ENCODE measurements at places on chromosomes 1 and 21.

GRCh38 chr21:43021756-43022600 lies 47.6 kb downstream of the PKNOX1 start:
- DNase-seq: no peak

DNA sequence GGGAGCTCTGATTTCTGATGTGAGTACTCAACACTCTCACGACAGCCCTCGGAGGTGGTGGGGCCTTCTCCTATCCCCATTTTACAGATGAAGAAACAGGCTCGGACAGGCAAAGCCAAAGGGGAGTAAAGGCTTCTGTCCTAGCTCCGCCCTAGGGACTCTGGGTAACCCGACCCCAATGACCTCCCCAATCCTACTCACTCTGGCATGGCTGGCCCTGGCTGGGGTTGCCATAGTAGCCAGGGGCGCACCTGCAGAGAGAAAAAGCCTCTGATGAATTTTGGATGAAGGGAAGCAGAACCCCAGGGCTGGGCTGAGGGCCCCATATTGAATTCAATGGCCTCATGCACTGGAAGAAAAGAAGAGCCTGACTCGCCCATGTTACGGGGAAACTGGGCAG lies 61.1 kb downstream of the LDLRAD2 start:
- no peak for DNase-seq

GRCh38 chr1:32871364-32872191 lies 866 bp upstream of the FNDC5 start:
- DNase-seq: no peak

DNA sequence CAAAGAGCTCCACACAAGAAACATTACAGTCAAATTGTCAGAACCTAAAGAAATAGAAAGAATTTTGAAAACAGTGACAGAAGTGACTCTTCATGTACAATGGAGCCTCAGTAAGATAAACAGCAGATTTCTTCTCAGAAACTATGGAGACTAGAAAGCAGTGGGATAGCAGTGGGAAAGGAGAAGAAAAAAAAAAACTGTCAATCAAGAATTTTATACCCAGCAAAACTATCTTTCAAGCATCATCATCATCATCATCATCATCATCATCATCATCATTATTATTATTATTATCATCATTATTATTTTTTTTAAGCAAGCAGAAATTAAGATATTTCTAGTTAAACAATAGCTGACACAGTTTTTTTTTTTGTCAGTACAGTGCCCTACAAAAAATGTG lies 24.2 kb downstream of the CEP170 start:
- DNase-seq: no peak

GRCh38 chr1:221294242-221294641 lies 415.0 kb downstream of the HLX start:
- DNase-seq: no peak

DNA sequence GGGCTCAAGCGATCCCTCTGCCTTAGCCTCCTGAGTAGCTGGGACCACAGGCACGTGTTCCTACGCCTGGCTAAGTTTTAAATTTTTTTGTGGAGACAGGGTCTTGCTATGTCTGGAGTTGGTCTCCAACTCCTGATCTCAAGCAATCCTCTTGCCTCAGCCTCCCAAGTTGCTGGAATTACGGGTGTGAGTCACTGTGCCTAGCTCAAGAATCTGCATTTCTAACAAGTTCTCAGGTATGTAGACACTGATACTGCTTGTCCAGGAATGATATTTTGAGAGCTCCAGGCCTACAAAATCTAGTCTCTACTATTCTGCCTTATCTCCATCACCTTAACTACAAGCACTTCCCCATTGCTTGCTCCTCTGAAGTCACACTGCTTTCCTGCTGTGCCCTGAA lies 22.3 kb downstream of the ANGPTL7 start:
- no peak for DNase-seq

- DNase-seq: no peak
Measured at GRCh38 chr1:59163268-59164092, 133.4 kb upstream of the FGGY start.

DNA sequence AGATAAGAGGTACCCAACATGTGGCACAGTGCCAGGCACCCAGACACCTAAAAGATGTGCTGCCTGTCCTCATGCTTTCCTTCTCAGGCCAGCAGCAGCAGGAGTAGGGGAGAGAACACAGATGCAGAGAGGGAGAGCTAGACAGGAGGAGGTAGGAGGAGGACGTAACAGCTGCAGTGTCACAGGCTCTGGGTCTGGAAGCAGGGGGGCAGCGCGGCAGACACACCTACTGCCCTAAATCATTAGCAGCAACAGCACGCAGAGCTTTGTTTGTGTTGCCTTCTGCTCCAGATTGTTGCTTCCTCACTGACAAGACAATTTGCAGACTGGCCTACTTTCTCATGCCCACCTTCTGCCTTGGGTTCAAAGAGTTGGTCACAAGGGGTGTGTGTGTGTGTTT lies 196.7 kb upstream of the DAB1 start:
- no peak for DNase-seq

- no peak for DNase-seq
Measured at GRCh38 chr1:104932030-104932915, 1182.6 kb downstream of the AMY1C start.

DNA sequence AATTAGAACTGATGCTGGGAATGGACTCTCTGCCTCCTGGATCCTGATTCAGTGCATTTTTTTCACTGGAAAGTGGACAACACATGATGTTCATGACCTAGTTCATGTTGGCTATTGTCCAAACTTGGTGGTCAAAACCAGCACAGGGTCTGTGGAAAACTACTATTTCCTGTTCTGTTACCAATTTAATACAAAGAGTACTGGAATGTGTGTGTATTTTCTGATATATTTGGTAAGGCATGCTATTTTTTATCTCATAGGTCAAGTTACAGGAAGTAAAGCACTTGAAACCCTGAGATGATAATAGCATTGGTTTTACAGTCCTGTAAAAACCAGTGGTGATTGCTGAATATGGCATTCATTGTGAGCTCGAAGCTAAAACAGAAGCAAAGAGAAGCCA lies 89.9 kb downstream of the SGIP1 start:
- no peak for DNase-seq

DNA sequence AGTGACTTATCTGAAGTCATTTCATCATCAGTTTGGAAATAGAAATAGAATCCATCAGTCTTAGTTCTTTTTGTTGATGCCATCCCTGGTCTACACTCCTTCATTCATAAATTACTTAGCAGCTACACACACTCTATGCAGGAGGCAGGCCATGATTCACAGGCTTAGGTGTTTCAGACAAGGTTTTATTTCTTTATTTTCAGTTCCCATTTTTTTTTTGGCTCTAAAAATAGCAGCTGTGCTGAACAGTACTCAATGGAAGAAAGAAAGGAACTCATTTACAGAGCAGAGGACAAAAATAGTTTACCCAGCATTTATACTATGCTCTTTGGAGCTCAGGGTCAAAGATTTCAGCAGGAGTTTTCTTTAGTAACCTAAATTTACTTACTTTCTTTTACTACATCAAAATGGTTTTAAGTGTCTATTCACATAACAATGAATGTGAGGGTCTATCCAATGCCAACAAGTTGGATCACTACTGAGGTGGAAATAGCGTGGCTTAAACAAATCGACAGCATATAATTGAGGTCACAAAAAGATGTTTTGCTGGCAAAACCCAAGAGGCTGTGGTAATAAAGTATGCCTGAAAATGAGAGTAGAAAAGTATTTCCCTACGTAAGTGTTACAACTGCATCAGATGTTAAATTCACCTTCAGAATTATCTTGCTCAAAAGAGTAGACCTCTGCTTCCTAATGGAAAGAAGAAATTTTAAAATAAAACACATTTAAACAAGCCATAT lies 7.7 kb downstream of the KRTAP19-8 start:
- DNase-seq: no peak

DNA sequence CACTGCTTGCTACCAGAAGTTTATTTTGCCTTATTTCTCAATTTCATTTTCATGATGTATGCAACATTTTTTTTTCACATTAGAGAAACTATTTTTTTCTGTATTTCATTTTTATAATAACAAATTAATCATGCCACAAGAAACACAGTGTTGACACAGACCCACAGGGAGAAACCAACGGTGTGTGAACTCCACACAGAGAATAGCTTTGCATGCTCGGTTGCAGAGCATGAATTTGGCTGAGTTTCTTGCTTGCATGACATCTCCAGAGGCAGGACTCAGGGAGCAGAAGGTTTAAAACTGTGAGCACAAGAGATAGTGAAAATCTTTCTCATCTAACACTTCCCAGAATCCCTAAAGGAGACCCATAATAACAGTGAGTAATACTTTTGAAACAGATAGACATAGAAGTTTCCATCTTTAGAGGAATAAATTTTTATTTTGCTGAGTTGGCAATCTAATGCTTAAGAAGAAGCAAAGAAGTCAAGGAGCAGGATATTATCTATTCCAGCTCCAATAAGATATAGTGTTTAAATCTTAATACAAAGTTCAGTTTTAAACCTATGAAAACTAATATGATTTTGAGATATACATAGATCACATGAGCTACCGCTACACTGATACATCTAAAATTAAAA lies 890.9 kb downstream of the MRPL39 start:
- no peak for DNase-seq

- DNase-seq: no peak
Measured at GRCh38 chr1:19484338-19484797, 971 bp downstream of the CAPZB start.

GRCh38 chr1:58929671-58930325 lies 146.0 kb upstream of the JUN start:
- DNase-seq: no peak

DNA sequence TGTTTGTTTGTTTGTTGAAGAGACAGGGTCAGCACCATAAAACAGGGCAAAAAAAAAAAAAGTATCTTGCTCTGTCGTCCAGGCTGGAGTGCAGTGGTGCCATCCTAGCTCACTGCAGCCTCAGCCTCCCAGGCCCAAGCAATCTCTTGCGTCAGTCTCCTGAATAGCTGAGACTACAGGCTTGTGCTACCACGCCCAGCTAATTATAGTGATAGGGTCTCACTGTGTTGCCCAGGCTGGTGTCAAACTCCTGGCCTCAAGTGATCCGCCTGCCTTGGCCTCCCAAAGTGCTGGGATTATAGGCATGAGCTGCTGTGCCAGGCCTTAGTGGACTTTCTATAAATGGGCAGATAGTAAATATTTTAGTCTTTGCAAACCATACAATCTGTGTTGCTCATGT lies 19.2 kb downstream of the DDI2 start:
- DNase-seq: no peak

DNA sequence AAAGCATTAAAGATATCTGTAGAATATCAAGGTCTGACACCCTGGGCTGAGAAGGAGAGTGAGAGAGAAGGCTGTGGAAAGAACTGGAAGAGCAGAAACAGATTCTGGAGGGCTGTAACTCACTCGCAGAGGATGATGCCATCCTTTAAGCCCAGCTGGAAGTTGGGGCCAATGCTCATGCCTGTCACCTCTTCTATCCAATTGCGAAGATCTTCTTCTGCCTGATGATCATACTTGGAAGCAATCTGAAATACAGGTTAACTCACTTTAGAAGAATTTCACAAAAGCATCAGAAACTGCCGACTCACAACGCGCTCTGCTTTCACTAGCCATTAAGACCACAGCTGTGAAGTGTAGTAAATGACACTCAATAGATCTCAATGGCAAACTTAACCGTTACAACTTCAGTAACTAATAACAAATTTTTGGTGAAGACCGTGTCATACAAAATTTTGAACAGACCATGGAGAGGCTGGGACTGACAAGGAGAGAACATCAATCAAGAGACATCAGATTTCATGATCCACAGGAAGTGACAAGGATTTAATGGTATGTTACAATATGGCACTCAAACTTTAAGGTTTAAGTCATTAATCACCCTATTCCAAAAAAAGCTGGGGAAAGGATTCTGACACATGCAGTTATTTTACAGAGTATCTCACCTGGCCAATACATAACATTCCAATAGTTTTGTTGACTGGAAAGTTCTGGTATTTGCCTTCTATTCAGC lies 23.5 kb downstream of the CNN3 start:
- DNase-seq: no peak

DNA sequence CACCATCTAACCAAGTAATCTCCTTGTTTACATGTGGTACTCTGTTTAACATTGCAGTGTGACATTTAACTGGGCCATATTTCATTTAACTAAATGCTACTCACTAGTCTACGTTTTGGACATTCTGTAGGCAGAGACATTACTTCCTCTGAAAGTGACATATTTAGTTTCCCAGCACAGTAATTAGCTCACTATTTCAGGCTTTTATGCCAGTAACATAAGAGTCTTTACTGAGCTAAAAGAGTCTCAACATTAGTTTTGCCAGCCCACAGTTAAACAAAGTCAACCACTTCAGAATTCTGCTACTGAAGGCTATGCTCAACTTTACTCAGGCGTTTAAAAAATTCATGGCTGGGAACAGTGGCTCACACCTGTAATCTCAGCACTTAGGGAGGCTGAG lies 2.6 kb upstream of the TNFRSF9 start:
- no peak for DNase-seq

DNA sequence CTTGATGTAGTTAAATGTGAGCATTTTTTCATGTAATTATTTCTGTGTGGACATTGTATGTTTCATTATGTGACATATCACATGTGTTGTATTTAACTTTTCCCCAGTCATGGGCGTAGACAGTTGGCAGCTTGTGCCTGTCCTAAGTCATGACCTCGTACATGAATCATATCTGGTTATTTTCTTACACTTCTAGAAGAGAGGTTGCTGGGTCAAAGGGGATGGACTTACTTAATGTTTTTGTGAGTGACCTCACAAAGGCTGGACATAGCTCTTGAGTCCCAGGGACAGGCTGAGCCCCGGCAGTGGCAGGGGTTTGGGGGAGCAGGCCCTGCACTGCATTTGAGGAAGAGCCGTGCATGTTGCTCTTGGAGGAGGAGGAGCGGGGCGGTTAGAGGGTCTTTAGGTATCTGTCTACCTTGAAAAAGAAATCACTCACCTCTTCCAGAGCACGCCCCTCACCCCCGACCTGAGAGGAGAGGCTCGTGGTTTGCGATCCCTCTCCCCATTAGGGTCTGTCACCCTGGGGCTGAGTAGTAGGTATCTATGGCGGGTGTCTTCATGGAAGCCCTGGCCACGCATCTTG lies 16.4 kb downstream of the IFNGR2 start:
- no peak for DNase-seq

- no peak for DNase-seq
Measured at GRCh38 chr1:76583235-76583868, 283.9 kb upstream of the ST6GALNAC5 start.

GRCh38 chr1:77348549-77348948 lies 66.7 kb downstream of the AK5 start:
- DNase-seq: no peak

- no peak for DNase-seq
Measured at GRCh38 chr21:25385911-25386474, 221.3 kb downstream of the MRPL39 start.

DNA sequence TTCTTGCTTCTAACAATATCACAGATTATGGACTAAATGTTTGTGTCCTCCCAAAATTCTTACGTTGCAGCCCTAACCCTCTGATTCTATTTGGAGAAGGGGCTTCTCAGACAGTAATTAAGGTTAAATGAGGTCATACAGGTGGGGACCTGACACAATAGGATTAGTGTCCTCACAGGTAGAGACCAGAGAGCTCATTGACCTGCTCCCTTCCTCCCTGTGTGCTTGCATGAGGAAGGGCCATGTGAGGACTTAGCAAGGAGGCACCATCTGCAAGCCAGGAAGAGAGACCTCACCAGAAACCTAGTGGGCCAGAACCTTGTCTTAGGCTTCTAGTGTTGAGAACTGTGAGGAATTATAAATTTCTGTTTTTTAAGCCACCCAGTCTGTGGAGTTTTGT lies 322.6 kb downstream of the SMYD3 start:
- DNase-seq: no peak

GRCh38 chr1:157487096-157487495 lies 65.2 kb downstream of the FCRL5 start:
- no peak for DNase-seq

All from esophagus squamous epithelium (tissue), 5 donors.